Renal cortical epithelial cell (primary cell): ENCODE measurements at places on chromosomes 3 and 15.
A peak's percentile ranks its signal among the peaks of the same experiment; 100 is the strongest.

- peak; percentile 37 for DNase-seq
Measured at GRCh38 chr3:177300842-177301241, 103.6 kb upstream of the TBL1XR1 start.

- peak; percentile 93 for DNase-seq
Measured at GRCh38 chr3:129829640-129830039, 63.9 kb downstream of the TMCC1 start.

- DNase-seq: no peak
Measured at GRCh38 chr3:70615286-70615685, 302.8 kb upstream of the MDFIC2 start.

GRCh38 chr3:117603097-117603496 is 893.5 kb downstream of the TUSC7 start:
- no peak for DNase-seq

GRCh38 chr3:83092521-83093221 is 1331.2 kb upstream of the GBE1 start:
- peak; percentile 47 for DNase-seq

DNA sequence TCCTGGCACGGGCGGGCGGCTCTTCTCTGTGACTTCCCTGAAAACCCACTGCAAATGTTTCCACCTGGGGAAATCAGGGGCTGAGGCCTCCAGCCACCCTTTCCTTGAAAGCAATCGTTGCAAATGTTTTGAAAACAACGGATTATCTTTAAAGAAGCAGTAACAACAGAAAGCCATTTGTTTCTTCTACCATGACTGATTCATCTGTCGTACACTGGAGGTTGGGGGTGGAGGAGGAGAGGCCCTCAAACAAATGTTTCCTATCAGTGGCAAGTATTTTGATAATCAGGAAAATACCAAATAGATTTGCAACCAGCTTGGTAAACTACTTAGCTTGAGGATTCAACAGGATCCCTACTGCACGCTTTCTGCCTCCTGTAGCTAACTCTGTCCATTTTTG is 114.9 kb downstream of the PDZRN3 start:
- no peak for DNase-seq

DNA sequence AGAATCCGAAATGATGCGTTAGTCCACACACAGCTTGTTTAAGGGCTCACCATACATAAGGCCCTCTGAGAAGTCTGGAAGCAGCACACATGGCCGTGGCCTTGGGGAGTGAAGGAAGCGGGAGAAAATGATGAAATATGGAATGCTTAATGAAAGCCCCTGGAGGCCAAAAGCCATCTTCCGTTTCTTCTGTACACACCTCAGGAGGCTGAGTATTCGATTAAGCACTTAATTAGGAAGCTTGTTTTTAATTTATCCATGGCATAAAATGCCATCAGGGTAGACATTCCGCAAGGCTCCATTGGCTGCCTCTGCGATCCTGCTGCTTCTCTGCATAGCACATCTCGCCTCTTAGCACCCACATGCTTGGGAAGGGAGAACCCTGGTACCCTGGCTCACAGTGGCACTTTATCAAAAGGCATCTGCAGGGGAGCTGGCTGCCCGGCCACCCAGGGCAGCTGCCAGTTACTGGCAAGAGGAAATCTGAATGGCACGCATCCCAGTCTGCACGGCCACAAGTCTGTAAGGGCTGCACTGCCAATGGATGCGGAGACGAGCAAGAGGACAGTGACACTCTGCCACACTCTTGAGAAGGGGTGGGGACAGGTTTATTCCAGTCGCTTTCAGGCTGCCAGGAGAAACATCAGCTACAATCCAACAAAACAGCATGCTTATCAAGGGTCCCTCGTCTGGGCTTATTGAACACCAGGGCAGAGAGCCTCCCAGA is 356.2 kb downstream of the OCA2 start:
- DNase-seq: no peak

DNA sequence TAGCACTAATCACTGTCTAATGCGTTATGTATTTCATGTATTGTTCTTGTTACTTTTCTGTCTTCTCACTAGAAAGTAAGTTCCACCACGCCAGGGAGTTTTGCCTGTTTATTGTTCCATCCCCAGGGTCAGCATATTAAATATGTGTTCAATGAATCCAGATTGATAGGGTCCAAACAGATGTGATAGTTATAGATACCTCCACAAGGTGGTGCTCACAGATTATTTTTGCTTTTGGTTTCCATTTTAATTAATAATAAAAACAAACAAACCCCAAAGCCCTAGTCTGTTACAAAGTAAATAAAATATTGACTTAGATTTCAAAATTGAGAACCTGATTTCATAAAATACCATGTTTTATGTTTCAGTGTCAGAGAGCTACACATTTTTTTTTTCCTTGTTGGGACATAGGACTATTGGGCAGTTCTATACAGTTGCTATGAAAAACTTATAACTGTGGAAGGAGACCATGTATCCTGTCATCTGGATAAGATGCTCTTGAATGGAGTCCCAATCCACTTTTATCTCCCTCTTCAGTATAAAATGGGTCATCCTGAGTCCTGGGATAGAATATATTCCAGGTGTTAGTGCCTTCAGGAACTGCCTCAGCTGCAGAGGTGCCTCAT is 12.4 kb downstream of the OTOL1 start:
- peak; percentile 3 for DNase-seq
